CD4-positive, alpha-beta T cell (primary cell): ENCODE measurements at places on chromosomes 6 and 20. TPM values are rescaled to one million over a fixed set of nuclear protein-coding genes. Genes with fewer than 3 reads are reported as not detected.

- no peaks in the 10 kb centered on the region for H3K36me3 ChIP-seq
- H3K4me3 ChIP-seq: no peak overlapping the region
- H3K27ac ChIP-seq: no peak overlapping the region
These were observed 25.6 kb downstream of the TOP1 start for GRCh38 chr20:41054070-41054846.

- no peak for DNase-seq
- H3K36me3 ChIP-seq: no peaks in the 10 kb centered on the region
- no peaks in the 10 kb centered on the region for H3K4me1 ChIP-seq
- H3K4me3 ChIP-seq: no peak overlapping the region
These were observed 208.0 kb upstream of the PRND start for GRCh38 chr20:4513720-4514119.

- no peak for DNase-seq
- no peak overlapping the region for H3K27ac ChIP-seq
- H3K4me3 ChIP-seq: no peak overlapping the region
- no peaks in the 10 kb centered on the region for H3K27me3 ChIP-seq
- H3K4me1 ChIP-seq: no peaks in the 10 kb centered on the region
These were observed 199.5 kb upstream of the ASCC3 start for GRCh38 chr6:101080597-101080996.

- no peak overlapping the region for H3K4me3 ChIP-seq
- H3K27ac ChIP-seq: no peak overlapping the region
- DNase-seq: no peak
- no peaks in the 10 kb centered on the region for H3K36me3 ChIP-seq
- H3K27me3 ChIP-seq: no peaks in the 10 kb centered on the region
These were observed 173.2 kb upstream of the MARCKS start for GRCh38 chr6:113683968-113684367.

GRCh38 chr20:3651204-3651962 is 11.8 kb downstream of the GFRA4 start:
- H3K36me3 ChIP-seq: peaks cover 3% of the 10 kb centered on the region
- H3K4me1 ChIP-seq: peaks cover 9% of the 10 kb centered on the region
- H3K27ac ChIP-seq: no peak overlapping the region

The SPTLC3 gene
- 0.38 TPM for total RNA-seq

The DOK5 gene
- total RNA-seq: not detected

The ZNF311 gene
- 0.31 TPM for total RNA-seq

The TINAG gene
- total RNA-seq: not detected

The TP53TG5 gene
- 0.36 TPM for total RNA-seq
